NB4 (cell line): ENCODE measurements at places on chromosomes 12 and 14.

DNA sequence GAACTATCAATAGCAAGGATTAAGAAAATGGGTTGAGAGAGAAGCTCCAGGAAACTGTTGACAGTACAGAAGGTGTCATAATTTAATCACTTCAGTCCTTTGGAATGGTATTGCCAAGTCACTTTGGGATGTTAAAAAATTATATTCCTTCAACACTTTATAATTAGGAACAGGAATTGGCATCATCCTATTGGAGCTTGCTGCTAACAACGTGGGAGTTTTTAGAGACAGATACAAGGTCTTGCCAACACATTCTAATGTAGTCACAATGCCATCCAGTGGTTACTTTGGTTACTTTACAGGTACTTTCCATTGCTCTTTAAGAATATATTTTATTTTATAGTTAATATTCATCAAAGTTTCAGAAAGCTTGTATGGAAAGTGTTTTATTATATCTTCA, 310.1 kb downstream of the SYT1 start:
- DNase-seq, result peak; percentile 37

GRCh38 chr14:69152181-69152901, 578 bp downstream of the DCAF5 start:
- DNase-seq, result peak; percentile 70

GRCh38 chr12:106369624-106370346, 12.2 kb downstream of the POLR3B start:
- no peak for DNase-seq

- DNase-seq, result no peak
Observed at GRCh38 chr12:24011927-24012507, 62.5 kb upstream of the SOX5 start.

- peak; percentile 81 for DNase-seq
Observed at GRCh38 chr12:53695152-53696145, 19.6 kb upstream of the ATP5MC2 start.

- DNase-seq, result no peak
Observed at GRCh38 chr14:55328317-55328716, 57.1 kb downstream of the FBXO34 start.

GRCh38 chr14:102952276-102952675, 29.8 kb downstream of the AMN start:
- DNase-seq, result no peak

DNA sequence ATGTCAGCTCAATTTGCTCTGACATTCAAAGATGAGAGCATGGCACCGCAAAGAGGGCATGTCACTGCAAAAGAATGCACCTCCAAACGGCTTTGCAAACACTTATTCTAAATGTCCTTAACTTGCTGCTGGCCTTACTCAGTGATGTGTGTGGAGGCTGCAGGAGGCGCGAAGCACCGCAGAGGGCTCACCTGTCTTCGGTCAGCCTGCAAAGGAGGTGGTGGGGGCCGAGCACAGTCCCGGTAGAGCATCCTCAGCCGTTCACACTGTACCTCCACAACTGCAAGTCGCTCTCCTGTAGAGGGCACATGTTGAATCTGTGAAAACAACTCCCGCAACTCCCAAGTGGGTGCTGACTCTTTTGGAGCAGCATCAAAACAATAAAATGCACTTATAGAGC, 93.8 kb downstream of the TRAFD1 start:
- no peak for DNase-seq

DNA sequence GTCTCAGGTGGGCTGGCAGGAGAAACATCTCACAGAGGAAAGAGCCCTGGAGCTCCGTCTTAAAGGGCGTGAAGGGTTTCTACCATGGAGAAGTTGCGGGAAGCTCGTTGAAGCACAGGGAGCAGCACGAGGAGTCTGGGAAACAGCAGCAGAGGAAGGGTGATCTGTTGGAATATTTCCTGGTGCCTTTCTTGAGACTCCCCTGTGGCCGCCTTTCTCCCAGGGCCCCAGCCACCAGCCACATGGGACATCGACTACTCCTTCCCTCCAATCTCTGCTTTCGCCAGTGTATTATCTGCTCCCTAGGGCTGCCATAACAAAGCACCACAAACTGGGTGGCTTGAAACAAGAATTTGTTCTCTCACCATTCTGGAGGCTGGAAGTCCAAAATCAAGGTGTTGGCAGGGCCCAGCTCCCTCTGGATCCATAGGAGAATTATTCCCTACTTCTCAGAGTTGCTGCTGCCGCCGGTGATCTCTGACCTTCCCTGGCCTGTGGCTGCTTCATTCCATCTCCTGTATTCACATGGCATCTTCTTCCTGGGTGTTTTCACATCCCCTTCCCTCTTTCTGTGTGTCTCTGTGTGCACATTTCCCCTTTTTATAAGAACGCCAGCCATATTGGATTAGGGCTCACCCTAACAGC, 152.8 kb upstream of the GSC start:
- no peak for DNase-seq

DNA sequence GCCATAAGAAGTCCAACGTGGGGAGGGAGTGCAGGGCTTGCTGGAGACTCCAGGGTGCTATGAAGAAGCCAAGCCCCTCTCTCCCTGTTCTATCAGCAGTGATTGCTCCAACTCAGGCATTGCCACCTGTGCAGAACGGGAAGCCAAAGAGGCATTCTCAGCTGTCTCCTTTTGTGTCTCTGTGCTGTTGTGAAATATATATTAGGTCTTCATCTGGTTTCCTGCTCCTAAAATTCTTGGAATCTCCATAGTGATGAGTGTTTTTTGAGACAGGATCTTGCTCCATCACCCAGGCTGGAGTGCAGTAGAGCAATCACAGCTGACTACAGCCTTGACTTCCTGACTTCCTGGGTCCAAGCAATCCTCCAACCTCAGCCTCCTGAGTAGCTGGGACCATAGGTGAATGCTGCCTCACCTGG, 51.2 kb upstream of the AEBP2 start:
- DNase-seq, result no peak

- DNase-seq, result no peak
Observed at GRCh38 chr12:95953000-95953399, 9.9 kb downstream of the AMDHD1 start.

- DNase-seq, result no peak
Observed at GRCh38 chr14:99101855-99102461, 170.0 kb downstream of the BCL11B start.

GRCh38 chr14:50335989-50336824, 24.1 kb downstream of the DMAC2L start:
- DNase-seq, result peak; percentile 45

DNA sequence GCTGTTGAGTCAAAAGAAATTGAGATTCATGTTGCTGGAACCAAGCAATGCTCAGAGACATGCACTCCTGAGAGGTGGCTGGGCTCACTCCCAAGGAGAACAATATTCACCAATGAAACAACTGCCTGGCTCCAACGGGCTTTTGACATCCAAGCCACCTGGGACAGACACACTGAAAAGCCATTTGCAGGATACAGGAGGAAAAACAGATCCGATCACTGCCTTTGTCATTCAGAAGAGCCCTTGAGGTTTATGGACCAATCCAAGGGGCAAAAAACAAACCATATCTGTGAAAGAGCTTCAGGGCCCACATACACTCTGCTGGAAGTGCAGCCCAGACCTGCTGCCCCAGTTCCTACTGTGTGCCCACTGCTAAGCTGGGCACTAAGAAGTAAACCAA, 277.5 kb downstream of the NUAK1 start:
- no peak for DNase-seq

- DNase-seq, result no peak
Observed at GRCh38 chr12:128664501-128664900, 159.3 kb downstream of the SLC15A4 start.

DNA sequence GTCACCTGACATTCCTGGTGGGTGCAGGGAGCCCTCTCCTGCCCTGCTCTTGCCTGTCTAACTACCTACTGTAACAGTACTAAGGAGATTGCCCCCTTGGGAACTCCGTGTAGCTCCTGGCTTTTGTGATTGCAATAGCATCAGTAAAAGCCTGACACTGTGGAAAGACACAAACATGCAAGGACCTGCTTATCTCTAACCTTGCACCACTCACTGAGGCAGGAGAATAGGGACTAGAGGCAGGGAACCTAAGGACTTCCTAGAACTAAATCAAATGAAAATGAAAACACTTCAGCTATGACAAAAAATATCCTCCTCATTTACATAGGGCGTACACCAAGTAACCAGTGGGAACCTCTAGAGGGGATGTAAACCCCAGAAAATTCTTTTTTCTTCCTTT, 28.5 kb downstream of the TUBA1A start:
- DNase-seq, result peak; percentile 20

DNA sequence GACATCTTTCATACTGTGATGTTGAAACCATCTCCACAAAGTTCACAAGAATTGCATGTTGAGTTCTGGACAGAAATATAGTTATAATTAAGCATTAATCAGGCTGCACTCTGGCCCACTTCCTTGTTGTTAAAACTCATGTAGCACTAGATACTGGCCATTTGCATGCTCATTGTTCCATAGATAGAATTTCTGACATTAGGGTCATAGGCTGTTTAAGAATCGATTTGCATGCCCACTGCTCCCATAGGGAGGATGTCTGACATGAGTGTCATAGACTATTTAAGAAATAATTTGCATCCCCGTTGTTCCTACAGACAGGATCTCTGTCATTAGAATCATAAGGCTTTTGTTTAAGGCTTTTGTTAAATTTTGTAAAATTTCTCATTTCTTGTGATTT, 50.2 kb downstream of the MYF5 start:
- DNase-seq, result no peak

GRCh38 chr14:21219561-21220111, 49.6 kb downstream of the HNRNPC start:
- no peak for DNase-seq

DNA sequence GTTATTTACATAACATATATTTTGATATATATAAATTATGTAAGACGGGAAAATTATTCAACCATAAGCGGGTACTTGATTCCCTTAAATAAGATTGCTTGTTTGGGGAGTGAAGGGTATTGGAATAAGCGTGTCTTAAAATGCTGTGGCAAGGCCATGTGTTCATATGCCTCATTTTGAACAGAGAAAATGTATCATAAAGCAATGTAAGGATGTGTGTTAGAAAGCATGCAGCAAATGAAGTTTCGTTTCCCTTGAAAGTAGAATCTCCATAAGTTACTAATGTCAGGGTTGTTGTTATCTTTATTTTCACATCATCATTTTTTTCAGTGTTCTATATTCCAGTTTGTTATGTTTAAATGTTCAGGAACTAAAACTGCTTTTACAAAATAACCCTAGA, 465.6 kb downstream of the FOXG1 start:
- DNase-seq, result no peak

DNA sequence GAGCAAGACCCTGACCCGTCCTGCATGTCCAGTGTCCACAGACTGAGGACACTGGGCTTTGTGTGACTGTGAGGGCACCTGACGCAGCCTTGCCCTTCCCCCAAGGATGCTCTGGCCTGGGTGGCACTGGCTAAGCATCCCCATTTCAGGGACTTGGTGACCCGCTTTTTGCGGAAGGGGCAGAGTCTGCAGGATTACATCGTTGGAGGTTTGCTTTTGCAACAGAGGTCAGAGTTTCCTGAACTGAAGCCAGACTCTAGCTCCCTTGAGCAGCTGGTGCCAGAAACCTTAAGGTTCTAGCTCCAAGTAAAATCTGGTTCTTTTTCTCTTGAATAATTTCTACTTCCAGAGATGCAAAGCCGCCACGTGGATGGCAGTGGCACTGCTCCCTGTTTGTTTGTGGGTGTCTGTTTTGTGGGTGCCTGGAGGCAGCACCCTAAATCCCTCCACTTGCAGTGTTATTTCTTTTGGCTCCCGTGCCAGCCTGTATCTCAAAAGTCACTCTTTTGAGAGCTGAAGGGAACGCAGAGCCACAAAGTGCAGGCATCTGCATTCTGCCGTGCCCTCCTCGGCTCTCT, 184.7 kb downstream of the TSPAN9 start:
- no peak for DNase-seq

DNA sequence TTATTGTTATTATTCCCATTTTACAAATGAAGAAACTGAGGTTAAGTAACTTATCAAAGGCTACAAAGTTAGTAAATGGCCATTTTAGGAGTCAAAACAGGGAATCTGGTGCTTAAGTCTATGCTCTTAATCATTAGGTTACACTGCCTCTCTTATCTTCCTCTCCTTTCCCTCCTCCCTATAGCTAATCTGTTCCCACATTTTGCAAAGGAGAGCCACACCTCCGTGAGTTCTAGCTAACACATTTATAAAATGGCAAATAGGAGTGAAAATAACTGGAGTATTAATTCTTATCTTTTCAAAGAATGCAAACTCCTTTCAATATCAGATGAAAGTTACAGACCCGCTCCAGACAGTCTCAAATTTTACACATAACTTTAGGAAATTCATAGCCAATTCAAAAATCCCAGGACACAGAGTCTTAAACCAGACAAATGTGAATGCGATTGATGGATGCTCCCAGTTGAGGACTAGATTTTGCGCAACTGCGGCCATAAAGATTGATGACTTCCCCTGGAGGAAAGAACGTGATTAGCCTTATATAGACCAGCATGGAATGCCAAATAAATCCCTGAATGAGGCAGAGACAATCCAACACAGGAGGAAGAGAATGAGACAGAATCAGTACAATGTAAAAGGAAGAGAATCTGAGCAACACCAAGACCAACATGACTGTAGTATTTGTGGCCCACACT, 225.0 kb upstream of the ARID2 start:
- no peak for DNase-seq

DNA sequence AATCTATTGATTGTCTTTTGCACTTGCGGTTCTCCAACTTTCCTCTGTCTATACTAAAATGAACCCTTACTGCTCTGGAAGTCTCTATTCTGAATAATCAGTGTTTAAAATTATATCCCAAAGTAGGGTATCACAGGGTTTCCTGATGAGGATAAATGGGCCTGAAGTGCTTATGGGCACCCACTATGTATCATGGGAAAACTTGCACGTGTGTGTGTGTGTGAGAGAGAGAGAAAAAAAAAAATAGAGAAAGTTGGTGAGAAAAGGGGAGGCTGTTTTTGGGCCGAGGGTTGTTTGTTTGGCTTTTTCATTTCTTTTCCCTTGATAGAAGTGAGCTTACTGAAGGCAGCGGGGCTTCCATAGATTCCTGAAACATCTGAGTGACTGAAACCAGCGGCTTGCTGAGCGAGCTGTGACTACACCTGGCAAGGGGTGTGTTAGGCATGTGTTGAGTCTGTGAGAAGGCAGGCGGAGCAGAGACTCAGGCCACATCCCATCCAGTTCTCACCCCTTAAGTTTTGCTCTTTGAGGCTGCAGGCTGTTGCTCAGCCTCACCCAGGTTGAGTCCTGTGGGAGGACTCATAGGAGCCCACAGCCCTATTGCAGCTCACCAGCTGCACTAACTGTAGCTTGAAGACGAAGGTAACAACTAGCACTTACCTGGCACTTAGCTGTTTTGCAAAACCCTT, 17.2 kb downstream of the PPFIBP1 start:
- no peak for DNase-seq

DNA sequence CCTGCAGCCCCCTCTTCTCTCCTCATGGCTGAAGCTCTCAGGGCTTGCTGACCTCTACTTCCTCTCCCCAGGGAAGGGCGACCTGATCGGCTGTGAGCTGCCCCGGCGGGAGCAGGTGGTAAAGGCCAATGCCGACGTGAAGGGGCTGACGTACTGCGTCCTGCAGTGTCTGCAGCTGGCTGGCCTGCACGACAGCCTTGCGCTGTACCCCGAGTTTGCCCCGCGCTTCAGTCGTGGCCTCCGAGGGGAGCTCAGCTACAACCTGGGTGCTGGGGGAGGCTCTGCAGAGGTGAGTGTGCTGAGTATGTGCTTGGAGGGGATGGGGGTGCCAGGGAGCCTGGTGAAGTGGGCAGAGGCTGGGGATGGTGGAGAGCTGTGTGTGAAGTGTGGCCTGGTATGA, 13.7 kb downstream of the MCRS1 start:
- DNase-seq, result no peak

- DNase-seq, result peak; percentile 74
Observed at GRCh38 chr12:53182903-53183302, 2.2 kb upstream of the CSAD start.

- DNase-seq, result no peak
Observed at GRCh38 chr12:132291402-132292175, 37.8 kb downstream of the GALNT9 start.

GRCh38 chr14:68418174-68419118, 374.4 kb downstream of the ZFP36L1 start:
- no peak for DNase-seq
